IPS-NIHi11 (cell line): ENCODE measurements at places on chromosomes 5 and 9.

DNA sequence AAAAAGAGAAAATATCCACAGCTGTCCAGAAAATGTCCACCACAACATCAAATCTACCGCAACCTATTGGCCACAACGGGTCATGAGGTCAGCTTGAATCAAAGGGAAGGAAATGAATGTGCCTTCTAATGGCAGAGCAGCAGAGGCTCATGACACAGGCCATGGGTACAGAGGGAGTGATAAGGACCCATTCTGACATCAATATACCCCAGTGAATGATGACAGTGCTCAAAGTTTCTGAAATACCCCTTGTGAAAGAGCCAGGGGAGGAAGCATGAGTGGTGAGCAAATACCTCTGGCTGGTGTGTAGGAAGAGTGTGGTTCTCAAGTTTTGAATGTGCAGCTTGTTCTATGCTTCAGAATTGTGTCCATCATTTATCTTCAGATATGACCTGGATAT lies 348.2 kb downstream of the IRX1 start:
- DNase-seq, result no peak

DNA sequence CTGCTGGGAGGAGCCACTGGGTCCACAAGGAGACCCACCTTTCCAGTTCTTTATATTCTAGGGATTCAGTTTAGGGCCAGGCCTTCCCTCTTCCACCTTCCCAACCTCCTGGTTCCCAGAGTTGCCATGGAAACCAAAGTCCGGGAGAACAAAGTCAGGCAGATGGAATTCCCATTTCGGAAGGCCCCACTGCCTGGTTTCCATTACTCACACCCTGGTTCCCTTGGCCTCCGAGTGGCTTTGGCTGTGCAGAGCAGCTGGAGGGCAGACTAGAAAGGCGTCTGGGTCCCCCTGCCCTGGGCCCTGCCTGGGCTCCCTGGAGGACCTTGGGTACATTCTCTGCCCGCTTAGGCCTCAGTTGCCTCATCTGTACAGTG lies 136.1 kb downstream of the RGS3 start:
- no peak for DNase-seq

- no peak for DNase-seq
Observed at GRCh38 chr5:111337133-111337532, 112.9 kb downstream of the CAMK4 start.

GRCh38 chr5:144017119-144017518 lies 153.3 kb downstream of the YIPF5 start:
- no peak for DNase-seq

GRCh38 chr5:149931992-149932436 lies 12.6 kb downstream of the PDE6A start:
- DNase-seq, result no peak

DNA sequence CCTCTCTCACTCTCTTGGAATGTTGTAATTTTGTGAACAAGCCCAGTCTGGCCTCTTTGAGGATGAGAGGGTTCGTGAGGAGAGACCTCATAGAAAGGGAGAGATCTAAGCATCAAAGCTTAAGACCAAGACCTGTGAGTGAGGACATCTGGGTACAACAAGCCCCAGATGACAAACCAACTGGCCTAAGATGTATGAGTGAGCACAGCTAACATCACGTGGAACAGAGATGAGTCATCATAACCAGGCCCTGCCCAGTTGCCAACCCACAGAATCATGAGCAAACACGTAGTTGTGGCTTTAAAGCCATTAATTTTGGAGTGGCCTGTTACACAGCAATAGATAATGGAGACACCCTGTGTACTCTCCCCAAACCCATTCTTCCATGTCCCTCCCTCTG lies 439.1 kb upstream of the KIF2A start:
- no peak for DNase-seq

DNA sequence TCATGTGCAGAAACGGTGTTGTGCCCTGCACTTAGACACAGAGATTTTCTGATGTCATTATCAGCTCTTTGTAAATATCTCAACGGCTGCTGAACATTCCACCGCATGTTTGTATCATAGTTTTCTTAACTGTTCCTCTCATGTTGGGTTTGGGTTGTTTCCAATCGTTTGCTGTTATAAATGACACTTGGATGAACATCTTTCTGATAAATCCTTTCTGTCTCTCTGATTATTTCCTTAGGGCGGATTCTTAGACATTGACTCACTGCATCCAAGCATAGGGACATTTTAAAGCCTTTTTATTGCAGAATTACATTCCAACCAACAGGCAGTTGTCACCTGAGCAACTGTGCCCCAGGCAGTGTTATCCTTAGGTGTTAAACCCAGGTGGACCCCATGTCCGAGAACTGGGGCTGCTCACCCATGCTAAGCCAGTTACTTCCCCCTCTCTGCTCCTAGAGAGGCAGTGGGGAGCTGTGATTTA lies 28.5 kb downstream of the COL5A1 start:
- DNase-seq, result no peak

DNA sequence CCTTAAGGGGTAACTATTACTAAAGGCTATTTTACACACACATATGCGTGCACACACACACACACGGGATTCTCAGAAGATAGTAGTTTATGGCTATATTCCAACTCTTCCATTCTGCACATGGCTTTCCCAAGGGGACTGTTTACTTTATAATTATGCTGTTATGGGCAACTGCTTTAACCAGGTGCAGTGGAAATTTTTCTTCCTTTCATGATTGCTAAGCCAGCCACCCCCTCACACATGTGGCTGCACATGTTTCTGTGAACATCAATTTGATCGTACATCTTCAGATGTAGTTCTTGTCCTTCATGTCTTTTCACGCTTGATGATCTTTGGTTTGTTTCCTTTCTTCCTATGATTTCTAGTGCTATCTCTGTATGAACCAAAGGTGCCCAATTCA lies 37.0 kb downstream of the MRPS30 start:
- DNase-seq, result no peak

- peak; percentile 70 for DNase-seq
Observed at GRCh38 chr5:64147849-64148441, 17.7 kb upstream of the RNF180 start.

- DNase-seq, result no peak
Observed at GRCh38 chr5:33867241-33867640, 24.5 kb downstream of the ADAMTS12 start.

GRCh38 chr5:124661317-124662141 lies 84.9 kb downstream of the ZNF608 start:
- no peak for DNase-seq

DNA sequence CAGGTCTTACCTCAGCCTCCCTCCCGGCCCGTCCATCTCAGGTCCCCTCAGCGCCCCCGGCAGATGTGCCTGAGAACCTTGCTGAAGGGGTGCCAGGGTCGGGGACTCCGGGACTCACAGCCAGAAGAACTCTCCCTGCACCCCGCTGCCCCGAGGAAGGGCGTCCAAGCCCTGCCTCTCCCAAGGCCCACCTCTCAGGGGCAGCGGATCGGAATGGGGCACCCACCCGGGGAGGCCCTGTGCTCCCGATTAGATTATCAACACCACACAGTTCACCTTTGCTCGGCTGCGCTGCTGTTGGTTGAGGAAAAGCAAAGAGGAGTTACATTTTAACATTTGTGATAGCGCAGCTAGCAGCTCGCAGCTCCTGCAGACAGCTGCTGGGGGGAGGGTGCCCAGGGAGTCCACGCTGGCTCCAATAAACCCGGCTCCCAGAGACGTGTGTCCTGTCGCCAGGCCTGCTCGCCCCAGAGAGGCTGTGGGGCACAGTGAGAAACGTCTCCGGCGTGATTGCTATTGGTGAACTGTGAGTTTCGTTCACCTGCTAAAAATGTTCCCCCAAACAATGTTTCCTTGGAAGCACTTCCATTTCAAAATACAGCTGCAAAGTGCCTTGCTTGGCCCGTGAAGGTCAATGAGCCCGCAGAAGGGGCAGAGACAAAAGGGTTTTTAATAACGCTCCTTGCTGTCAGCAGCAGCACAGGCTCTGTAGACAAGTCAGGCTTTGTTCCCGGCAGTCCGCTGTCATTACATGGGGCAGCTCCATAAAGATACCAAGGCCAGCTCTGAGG lies 18.6 kb upstream of the SLC6A19 start:
- no peak for DNase-seq

GRCh38 chr9:129032541-129033159 lies 3.8 kb upstream of the MIGA2 start:
- no peak for DNase-seq

DNA sequence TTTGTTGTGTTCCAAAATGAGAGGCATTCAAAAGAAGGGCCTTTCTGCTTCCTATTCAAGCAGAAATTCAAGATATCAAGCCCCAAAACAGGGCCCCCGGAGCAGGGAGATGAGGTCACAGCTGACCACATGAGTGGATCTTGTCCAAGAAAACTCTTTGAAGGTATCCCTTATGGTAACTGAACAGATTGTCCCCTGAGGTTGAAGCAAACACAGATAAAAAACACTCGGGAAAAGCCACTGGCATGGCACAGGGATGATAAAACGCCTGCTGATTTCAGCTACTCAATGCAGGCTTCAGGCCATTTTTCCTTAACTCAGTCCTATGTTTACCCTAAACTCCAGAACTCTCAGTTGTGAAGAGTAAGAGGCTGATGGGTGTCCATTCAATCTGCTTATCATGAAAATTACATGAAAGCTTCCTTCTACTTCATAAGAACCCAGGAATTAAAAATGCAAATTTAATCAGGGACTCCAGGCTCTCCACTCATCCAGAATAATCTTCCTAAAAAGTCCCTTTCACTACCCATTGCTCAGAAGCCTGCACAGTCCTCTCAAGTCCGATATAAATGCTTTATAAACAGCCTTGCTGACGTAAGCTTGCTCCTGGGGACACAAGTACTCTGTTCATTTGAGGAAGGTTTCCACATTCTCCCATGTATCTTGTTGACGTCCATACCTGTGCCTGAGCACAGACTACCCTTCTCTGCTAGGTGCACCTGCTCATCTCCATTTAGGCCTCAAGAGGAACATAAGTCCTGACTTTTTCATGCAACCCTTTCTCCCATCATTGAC lies 35.9 kb upstream of the SLC1A3 start:
- no peak for DNase-seq

DNA sequence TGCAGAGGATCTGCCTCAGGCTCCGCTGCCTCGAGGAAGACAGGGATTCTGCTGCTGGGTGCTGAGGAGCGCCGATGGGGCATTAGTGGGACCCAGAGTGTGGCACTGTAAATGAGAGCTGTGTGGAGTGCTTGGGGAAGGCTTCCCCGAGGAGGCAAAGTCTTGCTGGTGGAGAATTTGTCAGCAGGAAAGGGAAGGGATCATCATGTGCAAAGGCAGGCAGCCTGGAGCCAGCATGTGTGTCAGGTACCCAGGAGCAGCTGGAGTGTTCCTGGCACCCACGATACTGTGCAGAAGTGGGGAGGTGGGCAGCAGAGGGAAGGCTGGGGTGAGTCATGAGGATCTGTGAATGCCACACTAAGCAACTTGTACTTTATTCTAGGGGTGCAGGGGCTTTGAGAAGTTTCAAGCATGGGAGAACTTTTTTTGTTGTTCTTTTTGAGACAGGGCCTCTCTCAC lies 12.3 kb downstream of the B4GALT7 start:
- DNase-seq, result no peak

DNA sequence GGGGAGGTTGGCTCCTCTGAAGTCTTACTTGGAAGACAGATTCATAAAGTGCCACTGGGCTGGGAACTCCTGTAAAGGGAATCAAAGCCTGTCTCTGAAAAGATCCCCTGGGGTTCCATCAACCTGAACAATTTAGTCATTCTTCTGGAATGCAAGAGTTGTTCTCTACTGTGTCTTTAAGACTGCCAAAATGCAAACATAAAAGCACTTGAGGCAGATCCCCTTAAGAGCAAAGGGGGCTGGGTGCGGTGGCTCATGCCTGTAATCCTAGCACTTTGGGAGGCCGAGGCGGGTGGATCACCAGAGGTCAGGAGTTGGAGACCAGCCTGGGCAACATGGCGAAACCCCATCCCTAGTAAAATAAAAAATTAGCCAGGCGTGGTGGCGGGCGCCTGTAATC lies 16.7 kb downstream of the CDKN2AIPNL start:
- peak; percentile 20 for DNase-seq

DNA sequence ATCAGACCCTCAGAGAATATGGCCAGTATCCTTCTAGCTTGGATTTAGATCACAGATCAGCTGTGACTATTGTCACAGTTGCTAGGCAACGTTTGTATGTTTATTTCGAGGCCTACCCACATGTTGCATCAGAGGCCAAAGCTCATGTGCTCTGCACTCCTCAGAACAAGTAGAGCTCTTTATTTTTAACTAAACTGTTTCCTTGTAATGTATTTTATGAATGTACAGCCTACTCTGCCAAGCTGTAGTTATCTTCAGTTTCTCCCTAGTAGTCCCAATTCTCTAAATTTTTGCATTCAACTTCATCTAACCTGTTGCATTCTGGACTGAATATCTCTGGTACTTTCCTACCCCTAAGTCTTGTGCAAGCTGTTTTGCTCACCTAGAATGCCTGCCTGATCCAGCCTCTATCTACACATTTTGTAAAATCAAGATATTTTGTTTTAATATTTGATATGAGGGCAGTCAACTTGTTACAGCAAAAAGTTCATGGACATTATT lies 52.8 kb downstream of the CAST start:
- DNase-seq, result no peak

- no peak for DNase-seq
Observed at GRCh38 chr5:129500101-129500500, 40.0 kb downstream of the ADAMTS19 start.

DNA sequence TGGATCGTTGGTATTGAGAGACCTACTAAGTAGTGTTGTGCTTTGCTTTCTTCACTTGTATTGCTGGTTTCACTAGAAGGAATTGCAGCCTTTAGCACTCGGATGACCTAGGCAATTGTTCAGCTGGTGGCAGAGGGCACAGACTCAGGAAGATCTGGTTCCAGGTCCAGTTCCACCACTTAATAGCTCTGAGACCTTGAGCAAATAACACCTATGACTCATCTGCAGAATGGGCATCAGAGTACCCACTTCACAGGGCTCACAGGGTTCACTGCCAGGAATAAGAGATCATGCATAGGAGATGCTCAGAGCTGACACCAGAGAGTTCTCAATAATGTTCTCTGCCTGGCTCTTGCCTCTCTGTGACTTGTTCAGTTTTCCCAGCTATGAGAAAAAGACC lies 133.6 kb downstream of the SIL1 start:
- no peak for DNase-seq

GRCh38 chr5:123450114-123450513 lies 26.9 kb upstream of the CEP120 start:
- no peak for DNase-seq

DNA sequence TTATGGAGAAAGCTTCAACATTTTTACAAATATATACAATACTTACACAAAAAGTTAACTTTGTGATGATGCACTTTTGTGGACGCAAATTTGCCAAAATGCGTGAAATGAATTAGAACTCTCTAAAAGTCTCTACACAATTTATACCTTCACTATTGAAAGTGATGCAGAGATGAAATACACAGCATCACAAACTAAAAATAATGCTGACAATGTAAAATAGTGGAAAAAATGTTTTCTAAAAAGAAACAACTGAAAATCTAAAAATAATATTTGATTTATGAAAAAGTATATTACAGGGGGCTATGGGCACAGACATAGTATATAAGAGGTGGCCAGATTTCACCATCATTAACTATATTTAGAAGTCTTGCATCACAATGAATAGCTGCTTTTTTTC lies 188.8 kb downstream of the ADCY2 start:
- DNase-seq, result no peak
